ENCODE measurements at places on chromosomes 2 and 18.

DNA sequence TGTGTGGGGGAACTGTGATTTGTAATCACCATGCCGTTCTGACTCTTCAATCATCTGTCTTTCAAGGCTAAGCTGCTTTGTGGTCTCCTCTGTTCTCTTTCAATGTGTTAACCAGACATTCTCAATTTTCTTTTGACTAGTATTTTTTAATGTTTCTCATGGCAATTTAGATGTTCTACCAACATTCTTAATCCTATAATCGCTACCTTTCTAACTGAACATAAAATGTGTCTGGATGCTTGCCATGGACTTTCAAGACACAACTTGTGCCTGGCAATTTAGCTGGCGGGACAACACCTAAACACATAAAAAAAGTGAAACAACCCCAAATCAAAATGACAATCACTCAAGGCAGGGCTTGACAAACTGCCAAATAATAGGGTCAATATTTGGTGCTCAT lies 135.0 kb upstream of the ACKR3 start:
- DNase-seq = no peak

DNA sequence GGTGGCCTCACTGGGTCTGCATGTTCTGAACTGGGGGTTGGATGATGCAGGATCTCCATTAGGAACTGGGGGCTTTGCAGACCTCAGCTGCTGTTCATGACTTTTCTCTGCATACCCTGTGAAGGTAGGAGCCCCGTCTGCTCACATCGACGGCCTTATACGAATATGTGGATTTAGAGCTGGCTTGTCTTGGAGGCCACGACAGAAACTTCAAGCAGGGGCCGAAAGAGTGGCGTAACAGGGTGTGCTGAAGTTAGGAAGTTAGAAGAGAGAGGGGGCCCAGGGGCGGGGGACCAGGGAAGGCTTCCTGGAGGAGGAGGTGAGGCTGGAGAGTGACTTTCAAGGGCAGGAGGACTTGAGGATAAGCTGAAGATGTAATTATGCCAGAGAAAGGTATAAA lies 144.9 kb downstream of the TSN start:
- DNase-seq = no peak

DNA sequence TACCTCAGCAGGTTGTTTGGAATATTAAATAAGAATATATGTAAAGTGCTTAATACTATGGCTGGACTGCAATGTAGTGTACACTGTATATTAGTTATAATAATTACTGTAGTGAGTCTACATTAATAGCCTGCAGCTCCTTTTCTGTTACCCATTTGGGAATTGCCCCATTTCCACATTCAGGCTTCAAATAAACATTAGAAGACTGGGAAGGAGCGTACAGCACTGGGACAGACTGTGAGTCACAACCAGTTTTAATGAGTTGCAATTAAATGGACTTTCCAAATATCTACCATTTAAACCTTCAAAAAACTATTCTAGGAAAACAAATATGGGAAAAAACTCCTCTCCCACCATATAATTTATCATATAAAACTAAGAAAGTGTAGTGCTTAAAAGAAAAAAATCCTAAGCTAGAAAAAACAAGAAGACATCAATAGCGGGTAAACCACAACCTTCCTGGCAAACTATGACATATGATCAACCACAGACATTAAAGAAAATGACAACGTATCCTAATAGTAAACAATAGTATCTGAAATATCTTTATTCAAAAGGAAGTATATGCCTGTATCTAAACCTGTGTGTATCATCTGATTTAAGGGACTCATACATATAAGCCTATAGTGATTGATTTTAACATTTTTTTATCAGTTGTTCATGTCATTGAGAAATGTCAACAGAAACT lies 86.1 kb downstream of the TRIP12 start:
- DNase-seq = no peak

DNA sequence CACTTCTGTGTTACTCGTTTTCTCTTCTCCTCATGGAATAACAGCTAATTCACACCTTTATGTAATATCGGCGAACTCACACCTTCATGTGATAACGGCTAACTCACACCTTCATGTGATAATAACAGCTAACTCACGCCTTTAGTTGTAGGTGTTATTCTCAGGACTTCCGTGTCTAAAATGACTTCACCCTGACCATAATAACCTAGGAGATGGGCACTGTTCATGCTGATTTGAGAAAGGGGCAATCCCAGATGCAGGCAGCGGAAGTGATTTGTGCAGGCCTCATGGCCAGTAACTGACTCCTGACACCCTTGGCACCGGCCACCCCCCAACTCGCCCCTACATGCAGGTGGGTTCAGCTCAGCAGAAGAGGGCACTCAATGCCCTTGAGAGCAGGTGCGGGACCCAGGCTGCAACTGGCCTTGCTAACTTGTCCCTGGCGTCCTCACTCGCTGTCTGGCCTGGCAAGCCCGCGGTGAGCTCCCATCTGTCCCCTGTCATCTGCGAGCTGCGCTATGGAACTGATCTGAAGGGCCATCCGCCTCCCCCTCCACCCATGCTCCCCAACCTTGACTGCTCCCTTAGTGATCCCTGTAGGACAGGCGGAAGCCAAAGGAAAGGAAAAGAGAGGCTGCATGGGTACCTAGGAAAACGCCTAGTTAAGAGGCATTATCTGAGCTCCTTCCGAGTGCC lies 42.6 kb upstream of the MTCL1 start:
- no peak for DNase-seq

- no peak for DNase-seq
These were observed 649 bp downstream of the FECH start for GRCh38 chr18:57585855-57586250.

DNA sequence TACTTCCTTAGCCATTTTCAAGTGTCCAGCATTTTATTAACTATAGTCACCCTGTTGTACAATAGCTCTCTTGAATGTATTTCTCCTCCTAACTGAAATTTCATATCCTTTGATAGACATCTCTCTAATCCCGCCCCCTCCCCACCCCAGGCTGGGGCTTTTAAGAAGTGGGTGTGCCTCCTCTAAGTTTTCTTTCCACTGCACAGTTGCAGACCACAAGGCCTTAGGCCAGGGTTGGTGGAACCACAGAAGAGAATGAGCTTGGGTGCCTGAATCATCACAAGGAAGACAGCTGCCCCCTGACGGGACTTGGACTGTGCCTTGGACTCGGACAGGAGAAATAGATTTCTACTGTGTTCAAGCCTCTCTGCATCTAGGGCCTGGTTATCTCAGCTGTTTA lies 193.4 kb downstream of the HAUS1 start:
- DNase-seq = no peak

- DNase-seq = no peak
These were observed 113.6 kb downstream of the CELF4 start for GRCh38 chr18:37452015-37452414.

DNA sequence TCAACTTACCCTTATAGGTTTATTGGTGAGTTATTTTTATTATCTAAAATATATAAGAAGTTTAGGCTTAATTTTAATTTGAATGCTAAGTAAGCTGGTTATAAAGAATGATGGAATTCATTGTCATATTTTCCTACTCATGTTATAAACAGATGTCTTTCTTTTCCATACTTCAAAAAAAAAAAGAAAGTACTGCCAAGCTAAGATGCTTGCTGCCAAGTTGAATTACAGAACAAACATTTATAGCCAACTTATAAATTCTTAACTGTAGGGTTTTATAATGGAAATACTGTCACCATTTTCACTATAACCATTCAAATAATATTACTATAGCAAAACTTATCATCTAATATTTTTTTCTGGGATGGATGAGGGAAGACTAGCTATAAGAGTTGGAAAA lies 676.0 kb downstream of the NRXN1 start:
- DNase-seq = no peak

GRCh38 chr2:75545387-75545786 lies 15.4 kb downstream of the EVA1A start:
- DNase-seq = no peak

GRCh38 chr2:239533569-239534316 lies 132.9 kb upstream of the HDAC4 start:
- peak; percentile 43 for DNase-seq

GRCh38 chr2:64228918-64229317 lies 84.7 kb upstream of the PELI1 start:
- DNase-seq = no peak
